CD4-positive, CD25-positive, alpha-beta regulatory T cell (primary cell): ENCODE measurements at places on chromosomes 6 and 20. TPM values are rescaled to one million over a fixed set of nuclear protein-coding genes. Genes with fewer than 3 reads are reported as not detected.

DNA sequence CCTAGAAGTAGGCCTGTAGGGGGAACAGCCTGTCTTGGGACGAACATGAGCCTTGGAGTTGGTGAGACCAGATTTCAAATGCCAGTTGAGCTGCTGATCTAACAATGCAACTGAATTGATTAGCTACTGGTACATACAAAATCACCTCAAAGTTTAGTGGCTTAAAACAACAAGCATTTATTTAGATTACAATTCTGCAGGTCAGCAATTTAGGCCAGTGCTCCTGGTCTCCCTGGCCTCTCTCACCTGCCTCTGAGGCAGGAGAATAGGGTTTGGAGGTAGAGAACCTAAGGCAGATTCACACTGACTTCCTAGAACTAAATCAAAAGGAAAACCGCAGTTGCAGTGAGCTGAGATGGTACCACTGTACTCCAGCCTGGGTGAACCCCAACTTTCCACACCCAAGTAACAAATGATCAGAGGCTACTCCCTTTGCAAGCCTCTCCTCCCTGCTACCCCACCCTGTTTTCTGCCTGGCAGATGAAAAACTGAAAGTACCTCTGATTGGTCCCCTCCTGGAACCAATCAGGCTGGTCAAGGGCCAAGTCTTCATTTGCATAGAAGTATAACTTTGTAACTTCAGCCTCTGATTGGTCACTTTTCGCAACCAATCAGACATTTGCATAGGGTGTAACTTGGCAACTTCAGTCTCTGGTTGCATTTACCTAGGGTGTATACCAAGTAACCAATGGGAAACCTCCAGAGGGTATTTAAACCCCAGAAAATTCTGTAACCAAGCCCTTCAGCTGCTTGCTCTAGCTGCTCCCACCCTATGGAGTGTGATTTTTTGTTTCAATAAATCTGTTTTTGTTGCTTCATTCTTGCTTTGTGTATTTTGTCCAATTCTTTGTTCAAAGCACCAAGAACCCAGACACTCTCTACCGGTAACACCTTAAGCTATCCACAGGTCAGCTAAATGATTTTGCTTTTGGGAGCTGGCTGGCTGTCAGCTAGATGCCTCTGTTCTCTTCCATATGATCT is 8.1 kb upstream of the UBR2 start:
- peak; percentile 24 for DNase-seq

The PNLDC1 gene
- total RNA-seq = not detected

GRCh38 chr6:124873066-124873410 is 89.2 kb upstream of the RNF217 start:
- DNase-seq = no peak

The RBM24 gene
- not detected for total RNA-seq

DNA sequence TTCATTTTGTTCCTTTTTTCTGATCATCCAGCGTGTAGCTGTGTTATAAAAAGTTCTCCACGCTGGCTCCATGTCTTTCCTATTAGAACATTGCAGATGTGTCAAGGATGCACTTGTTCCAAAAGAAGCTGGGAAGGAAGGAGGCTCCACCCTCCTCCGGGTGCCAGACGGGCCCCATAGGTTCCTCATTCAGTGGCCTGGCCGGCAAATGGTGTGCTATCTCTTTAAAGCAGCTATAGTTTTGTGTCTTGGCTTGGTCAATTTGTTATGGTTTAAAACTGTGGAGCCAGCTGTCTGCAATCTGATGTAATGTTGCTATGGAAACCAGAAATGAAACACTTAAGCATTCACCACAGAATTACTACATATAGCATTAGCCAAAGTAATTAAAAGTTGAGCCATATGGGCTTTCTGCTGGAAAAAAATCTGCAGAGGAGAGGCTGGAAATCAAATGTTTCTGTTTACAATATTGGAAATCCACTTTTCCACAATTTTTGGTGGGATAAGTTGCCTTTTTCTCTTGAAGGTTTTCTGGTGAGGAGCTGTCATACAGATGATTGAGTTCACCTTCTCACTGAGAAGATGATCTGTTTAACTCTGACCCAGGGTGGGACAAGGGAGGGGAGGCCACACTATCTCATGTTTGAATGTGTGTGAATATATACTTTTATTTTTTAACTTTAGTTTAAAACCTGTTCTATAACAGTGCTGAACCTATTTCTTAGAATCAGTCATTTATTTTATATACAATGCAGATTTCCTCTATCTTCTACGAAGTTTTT is 167.4 kb downstream of the SASH1 start:
- peak; percentile 13 for DNase-seq

GRCh38 chr20:61442075-61442670 is 190.1 kb downstream of the CDH4 start:
- no peak for DNase-seq

DNA sequence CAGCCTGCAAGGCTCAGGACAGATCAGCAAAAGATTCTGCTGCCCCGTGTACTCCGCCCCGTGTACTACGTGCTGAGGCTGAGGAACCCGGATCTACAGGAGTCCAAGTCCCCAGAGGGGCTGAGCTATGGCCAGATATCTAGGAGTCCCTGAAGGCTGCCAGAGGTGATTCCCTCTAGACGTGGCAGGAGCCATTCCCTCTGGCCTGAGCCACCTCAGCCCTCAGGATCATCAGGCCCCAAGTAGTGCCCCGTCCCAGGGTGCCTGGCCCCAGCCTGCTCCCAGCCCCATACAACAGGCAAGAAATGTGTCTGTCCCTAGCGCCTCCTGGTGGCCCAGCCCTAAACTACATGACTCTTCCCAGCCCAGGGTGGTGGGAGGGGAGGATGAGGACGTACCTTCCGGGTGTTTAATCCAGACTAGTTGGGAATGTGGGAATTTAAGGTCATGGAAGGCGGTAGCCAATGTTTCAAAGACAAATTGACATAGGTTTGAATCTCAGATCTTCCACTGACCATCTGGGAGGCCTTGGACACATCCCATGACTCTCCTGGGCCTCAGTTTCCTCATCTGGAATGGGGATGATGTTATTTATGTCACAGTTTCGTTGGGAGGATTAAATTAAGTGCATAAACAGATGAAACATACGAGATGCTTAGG is 49.4 kb upstream of the PTPN1 start:
- DNase-seq = peak; percentile 69

The DBNDD2 gene
- total RNA-seq = 15.1 TPM

- no peak for DNase-seq
Measured at GRCh38 chr20:46139908-46140482, 21.9 kb downstream of the CD40 start.

DNA sequence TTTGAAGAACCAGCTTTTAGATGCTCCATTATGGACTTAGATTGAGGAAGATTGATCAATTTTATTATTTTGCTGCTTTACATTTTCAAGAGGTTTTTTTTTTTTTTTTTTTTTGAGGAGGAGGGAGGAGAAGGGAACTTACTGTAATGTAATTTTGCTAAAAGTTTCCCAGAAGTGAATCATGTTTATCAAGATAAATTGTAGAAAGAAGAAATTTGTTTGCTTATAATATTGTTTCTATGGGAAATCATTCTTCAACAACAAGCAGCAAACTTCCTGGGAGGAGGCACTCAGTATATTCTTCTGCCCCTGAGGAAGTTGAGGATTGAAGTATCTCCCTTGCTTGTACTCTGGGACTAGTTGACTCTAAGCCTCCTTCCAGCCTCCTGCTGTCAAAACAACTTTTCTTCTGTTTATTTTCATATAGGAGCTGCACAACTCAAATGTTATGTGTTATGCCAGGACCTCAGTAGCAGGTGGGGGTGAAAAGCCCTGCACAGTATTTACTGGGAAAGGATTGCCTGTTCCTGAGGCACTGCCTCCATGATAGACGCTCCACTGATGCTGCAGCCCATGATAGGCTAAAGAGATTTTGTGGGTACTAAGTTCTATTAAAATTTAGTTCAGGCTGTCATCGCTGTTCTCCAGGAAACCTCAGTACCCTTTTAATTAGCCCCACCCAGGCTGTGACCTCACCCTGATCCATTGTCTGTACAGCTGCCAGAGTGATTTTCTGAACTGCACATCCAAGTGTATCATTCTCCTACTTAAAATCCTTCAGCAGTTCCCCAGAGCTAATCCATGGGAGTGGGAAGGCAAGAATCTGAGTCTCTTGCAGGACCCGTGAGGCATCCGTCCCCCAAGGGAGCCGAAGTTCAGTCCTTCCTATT is 51.9 kb downstream of the CARMIL1 start:
- no peak for DNase-seq

DNA sequence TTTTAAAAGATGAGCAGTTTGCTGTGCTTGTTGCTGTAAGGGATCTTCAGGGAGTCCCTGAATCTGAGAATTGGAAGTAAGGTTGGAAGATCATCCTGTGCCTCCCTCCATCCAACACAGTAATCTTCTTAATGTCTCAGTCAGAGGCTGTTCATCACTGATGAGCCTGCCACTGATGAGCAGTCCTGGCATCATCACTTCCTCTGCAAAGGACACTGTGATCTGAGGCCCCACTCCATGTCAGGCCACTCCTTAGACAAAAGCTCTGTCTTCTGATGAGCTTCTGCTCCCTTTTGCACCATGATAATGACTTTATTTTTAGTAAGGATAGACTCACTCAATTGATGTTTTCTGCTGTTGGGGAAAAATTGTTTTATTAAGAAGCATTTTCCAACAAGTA is 121.0 kb downstream of the UST start:
- no peak for DNase-seq
